Dermis blood vessel endothelial cell (primary cell): ENCODE measurements at places on chromosomes 12 and 14.
A peak's percentile ranks its signal among the peaks of the same experiment; 100 is the strongest.

- DNase-seq: peak; percentile 27
These were observed 505.9 kb downstream of the FLRT2 start for GRCh38 chr14:86035882-86036281.

DNA sequence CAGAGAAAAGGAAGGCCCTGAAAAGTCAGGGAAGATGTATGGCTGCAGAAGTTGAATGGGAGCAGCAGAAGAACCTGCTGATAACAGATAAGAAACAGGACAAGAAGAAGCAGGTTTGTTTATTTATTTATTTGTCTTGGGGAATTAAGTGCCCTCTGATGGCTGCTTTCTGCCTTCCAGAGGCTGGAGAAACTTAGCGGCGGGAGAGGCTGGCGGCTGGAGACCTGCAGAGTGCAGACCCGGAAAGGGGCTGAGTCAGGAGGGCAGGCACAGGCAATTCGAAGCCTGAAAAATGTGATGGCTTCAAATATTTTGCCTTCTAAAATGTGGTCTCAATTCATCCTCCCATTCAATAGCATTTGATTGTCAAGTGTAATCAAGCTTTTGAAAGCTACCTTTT, 168.2 kb upstream of the GZMB start:
- DNase-seq: no peak

DNA sequence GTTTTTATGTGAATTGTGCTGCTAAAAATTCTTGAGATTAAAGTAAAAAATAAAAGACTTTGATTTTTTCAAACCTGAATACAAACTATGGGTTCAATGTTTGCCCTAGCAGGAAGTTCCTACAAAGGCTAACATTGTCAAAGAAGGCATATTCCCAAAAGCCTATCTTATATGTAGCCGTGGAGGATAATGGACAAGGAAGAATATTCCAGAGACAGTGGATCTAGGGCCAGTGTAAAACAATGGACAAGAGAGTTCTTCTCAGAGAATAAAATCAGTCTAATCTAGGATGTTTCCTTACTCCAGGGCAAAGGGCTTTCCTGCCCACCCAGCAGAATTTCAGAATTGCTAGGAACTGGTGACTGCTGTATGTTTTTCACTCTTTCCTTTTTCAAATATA, 359.2 kb upstream of the ATP2B1 start:
- no peak for DNase-seq

- no peak for DNase-seq
These were observed 120.7 kb upstream of the TMTC2 start for GRCh38 chr12:82565966-82566365.

DNA sequence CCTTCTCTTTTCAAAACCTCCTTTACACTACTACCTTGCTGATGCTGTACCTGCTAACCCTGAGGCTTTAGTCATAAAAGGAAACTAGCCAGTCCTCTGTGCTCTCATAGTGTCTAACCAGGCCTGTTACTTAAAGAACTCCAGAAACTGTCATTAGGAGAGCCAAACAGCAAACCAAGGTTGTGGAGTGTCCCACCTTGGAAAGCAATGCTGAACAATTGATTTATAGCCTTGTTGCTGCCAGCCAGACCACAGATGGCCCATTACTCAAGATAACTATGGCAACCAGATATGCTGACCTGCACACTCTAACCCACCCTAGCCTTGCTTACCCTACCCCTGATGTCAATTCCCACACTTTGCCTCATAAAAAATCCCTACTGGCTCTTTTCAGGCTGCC, 26.5 kb upstream of the BCAT1 start:
- no peak for DNase-seq

DNA sequence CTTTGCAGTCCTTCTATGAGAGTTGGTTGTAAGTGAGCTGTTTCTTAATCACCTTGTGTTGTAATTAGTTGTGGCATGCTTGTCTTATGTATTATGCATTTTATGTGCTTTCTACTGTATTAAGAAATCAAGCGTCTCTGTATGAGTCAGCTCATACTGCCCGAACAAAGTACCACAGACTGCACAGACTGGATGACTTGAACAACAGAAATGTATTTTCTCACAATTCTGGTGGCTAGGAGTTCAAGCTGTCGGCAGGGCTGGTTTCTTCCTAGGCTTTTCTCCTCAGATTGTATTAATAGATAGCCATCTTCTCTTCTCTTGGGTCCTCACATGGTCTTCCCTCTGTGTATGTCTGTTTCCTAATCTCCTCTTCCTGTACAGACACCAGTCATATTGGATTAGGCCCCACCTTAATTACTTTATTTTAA, 77.7 kb downstream of the FLRT2 start:
- DNase-seq: peak; percentile 45

DNA sequence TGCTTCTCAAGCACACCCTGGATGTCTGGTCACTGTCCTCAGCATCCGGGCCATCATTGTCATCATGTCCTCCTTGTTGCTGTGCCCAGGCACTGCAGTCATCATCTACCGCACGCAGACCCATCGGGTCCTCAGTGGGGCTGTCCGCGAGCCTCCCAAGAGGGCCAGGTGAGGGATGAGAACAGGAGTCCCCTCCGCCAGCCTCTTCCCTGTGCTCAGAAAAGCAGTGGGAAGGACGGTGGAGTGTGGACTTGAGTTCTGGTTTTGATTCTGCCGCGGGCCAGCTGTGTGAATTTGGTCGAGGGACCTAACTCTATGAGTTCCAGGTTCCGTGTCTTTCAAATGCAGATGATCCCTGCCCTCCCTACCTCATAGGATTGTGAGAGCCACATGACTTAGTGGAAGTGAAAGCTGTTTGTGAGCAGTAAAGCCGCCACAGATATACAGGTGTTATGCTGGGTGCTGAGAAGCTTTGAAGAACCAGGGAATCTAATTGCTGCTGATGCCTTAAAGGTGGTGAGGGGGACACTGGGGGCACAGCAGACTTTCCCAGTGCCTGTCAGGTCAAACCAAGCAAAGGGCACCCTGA, 122.9 kb upstream of the RAP1B start:
- no peak for DNase-seq

DNA sequence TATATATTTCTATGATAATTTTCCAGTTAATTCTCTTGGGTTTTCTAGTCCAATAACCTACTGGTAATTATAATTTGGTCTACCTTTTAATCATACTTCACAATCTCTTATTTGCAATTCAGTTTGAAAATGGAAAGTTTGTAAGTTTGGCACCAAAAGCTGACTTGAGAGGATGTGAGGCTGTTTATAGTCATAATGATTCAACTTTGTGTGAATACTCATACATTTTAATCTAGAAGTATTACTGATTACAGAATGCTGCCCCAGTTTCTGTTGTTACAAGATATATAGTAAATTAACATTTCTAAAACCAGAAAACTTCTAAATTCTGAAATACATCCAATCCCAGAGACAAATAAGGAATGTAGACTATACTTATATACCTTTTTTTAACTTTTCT, 158.2 kb downstream of the SLC38A4 start:
- DNase-seq: peak; percentile 50

DNA sequence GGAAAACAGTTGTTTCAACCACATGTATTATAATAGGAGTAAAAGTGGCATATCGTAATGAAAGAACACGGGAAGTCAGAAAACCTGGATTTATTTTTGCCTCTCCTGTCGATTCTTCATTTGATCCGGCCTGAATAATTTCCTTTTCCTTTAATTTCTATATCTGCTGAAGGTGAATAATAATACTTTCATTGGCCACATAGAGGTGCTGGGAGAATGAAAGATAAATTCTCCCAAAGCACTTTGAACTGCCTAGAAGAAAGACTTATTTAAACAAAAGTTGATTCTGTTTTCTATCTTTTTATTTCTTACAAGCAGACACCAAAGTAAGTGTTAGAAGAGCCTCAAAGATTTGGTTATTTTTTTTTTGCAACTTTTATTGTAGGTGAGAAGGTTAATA, 339.1 kb downstream of the RAD51B start:
- no peak for DNase-seq

DNA sequence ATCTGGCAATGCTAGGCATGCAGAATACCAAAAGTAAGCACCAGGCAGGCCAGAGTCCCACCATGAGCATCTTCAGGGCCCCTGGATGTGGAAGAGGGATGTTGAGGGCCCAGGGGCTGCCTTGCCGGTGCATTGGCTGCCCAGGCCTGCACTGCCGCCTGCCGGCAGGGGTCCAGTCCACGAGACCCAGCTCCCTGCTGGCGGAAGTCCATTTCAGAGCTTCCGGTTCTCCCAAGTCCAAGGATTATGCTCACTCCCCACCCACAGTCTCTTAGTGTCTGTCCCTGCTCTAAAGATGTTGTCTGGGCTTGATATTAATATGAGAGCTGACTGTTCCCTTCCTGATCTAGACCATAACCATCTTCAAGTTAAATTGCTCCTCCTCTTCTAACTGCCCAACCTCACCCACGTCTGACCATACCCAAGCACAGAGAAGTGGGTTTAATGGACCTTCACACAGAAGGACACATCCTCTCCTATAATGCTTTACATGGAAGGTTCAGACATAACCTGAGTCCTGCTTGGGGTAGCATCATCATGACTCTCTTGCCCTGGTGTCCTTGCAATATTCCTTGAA, 117.4 kb downstream of the DAD1 start:
- DNase-seq: peak; percentile 64

DNA sequence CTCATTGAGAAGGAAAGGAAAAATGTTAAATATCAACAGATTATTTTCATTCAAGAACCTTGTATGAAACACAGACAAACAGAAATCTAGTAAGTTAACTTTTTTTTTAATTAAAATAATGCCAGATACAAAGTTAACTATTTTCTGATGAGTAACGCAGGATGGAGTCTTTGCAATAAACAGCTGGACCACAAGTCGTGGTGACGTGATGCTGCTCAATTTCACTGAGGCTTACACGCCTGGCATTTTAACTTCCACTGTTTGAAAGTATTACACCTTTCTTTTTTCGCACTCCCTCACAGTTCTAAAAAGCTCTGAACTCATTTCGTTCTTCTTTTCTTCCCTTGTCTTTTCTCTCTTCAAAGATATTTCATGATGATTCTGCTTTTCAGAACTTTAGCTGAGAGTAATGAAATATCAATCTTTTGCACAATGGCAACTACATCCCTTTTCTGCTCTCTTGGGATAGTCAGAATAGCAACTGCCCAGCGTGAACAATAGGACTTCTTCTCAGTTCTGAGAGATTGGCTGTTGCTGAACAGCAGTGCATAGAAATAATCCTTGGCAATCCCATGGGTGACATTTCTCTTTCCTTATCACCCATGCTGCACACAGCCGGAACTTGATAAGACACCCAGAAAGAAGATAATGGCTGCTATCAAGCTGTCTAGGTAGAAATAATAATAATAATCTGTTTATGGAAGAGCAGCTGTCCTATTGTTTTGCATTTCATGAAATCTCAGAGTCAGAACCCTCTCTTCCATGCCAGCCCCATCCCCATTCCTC, 160.5 kb downstream of the BTG1 start:
- DNase-seq: no peak

DNA sequence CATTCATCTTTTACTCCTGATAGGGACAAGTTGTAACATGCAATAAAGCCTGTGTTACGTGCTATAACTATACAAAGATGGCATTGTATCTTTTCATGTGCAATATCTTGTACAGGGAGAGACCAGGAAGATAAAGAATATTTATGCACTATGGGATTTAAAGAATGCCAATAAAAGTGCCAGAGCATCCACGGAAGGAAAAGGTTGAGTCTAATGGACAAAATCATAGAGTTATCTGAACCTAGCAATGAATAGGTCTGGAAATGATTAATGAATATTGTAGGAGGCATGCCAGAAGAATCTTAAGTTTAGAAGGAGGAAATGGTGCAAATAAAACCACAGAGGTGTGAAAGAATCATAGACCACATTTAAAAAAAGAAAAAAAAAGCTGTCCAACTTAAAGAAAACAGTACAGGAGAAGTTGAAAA, 263.9 kb downstream of the KCNC2 start:
- no peak for DNase-seq

DNA sequence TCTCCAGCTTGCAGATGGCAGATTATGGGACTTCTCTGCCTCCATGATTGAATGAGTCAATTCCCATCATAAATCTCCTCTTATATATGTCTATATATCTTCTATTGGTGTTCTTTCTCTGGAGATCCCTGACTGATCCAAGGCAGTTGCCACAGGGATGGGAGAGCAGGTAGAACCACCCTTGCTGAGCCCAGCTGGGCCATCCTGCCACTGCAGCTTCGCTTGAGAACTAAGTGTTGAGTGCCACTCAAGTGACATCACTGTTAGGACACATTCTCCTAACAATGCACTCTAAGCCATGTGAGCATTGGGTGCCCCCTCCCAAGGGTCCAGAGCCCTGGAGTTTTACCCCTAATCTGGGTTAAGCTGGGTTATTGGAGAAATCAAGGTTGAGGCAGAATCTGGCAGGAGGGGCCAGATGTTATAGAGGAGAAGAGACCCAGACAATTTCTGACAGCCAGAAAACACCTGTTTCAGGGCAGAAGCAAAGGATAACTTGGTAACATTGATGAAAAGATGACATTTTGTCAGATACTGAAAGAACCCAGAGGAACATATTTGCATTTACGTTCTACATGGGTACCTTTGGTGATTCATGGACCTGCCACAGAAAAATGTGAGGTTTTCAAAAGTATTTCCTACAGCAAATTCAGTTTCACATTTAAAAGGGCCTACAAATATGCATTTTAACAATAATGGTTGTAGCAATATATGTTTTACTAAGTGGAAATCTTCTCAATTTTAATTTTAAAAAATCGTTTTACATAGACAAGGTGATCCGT, 57.2 kb upstream of the MAX start:
- no peak for DNase-seq

DNA sequence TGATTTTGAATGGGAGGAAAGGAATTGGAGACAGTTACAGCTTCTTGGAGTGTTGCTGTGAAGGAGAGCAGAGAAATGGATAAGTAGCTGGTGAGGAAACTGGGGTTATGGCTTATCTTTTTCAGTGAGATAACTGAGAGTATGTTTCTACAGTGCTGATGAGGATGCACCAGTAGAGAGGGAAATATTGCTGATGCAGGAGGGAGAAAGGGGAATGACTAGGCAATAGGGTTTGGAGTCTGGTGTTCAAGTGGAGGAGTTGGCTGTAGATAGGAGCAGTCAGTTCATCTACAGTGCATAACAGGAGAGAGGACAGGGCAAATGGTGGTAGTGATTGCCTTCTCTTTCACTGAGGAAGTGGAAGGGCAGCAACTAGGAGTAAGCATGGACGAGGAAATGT, 33.0 kb downstream of the SPATS2 start:
- no peak for DNase-seq
